Memory B cell (primary cell): ENCODE measurements at places on chromosomes 4 and X.

DNA sequence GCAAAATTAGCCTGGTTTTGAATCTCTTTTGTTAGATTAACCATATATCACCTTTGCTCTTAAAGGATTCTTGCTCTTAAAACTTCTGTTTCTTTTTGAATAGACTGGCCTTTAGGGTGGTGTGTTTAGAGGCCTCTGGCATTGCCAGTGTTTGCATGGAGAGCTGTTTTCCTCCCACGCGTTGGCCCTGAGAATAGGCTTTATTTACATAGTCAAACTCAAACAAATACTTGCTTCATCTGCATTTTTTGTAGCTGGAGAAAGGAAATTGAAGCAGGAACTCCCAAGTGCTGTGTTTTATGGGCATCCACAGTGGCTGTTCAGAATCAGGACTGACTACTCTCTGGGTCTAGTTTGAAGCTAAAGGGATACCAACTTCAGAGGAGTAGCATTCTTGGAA, 2.7 kb downstream of the SHROOM2 start:
- no peak for DNase-seq

- peak; percentile 19 for DNase-seq
Observed at GRCh38 chrX:100447655-100448397, 37.8 kb upstream of the PCDH19 start.

DNA sequence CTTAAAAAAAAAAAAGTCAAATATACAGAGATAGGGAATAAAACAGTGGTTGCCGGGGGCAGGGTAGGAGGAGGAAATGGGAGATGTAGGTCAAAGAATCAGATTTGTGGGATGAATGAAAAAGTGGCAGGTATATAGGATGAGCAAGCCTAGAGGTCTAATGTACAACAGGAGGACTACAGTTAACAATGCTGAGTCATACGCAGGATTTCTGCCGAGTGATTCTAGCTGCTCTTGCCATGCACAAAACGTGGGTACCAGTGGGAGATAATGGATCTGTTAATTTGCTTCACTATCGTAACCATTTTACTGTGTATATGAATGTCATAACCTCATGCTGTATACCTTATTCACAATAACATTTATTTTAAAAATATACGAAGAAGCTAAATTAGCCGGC, 10.7 kb upstream of the MTNR1A start:
- DNase-seq, result no peak

DNA sequence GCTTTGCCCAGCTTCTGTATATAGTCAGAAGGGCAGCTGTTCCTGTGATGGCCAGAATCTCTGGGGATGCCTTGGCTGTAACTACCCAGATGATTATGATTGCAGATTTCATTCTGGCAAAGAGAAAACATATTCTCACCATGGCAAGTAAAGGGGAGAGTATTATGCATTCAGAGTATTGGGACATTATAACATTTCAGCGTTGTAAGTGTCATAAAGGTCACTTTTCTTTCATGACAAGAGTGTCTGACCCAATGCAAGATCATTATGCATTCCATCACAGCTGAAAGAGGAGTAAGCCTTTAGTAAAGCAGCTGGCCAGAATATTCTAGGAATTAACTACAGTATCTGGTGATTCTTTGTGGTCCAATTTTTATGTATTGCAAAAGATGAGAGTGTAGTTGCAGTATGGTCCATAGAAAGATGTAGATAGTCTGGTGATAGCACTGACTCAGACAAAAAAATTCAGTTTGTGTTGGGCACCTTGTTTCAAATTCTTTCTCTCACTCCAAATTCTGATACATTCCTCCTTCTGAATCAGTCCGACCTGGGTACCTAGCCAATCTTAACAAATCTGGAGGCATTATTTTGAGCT, 2366.3 kb downstream of the PCDH7 start:
- DNase-seq, result no peak
